ENCODE measurements at places on chromosomes 5 and 9. TPM values are rescaled to one million over a fixed set of nuclear protein-coding genes. Genes with fewer than 3 reads are reported as not detected.

DNA sequence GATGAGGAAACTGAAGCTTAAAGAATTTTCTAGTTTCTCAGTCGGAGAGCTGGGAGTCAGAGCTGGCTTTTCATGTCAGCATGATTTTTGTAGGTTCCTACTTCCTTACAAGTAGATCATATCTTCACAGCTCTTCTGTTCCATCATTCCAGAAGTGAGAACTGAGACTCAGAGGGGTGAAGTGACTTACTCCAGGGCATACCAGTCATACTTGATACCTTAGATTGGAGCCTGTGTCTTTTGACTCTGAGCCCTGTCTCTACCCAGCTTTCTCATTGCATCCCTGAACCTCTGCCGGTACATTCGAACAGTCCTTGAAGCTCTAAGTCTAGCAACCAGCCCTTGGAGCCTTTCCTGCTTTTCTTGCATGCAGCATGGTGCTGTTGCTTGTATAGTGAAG is 53.3 kb downstream of the MCCC2 start:
- no peak for DNase-seq

- DNase-seq = no peak
These were observed 9.2 kb upstream of the MXD3 start for GRCh38 chr5:177320879-177321278.

BARX1 gene
- polyA plus RNA-seq = not detected

TGFBI gene
- polyA plus RNA-seq = 457 TPM

SLC25A51 gene
- 14.6 TPM for polyA plus RNA-seq
